ENCODE measurements at places on chromosomes 4 and X. TPM values are rescaled to one million over a fixed set of nuclear protein-coding genes. Genes with fewer than 3 reads are reported as not detected.

Gene TCEAL8
- total RNA-seq = 152 TPM

Gene ADAMTS3
- total RNA-seq = 5.2 TPM

Gene PAGE2
- total RNA-seq = not detected

Gene ADGRA3
- total RNA-seq = 21.0 TPM

Gene FRG2
- not detected for total RNA-seq

Gene KDR
- total RNA-seq = 0.43 TPM

Gene SHROOM2
- total RNA-seq = 2.0 TPM

Gene ETDB
- total RNA-seq = not detected

Gene PARM1
- 0.43 TPM for total RNA-seq

Gene CACNA1F
- not detected for total RNA-seq

Gene CT45A1
- not detected for total RNA-seq

Gene MND1
- 3.8 TPM for total RNA-seq

Gene SPANXD
- not detected for total RNA-seq

Gene F9
- total RNA-seq = not detected

Gene MID1IP1
- total RNA-seq = 28.6 TPM

Gene FAT4
- total RNA-seq = 17.9 TPM

Gene TSPYL2
- total RNA-seq = 24.2 TPM

Gene GPR78
- 1.4 TPM for total RNA-seq

Gene SPINK2
- total RNA-seq = not detected

Gene TCP11X2
- total RNA-seq = not detected

Gene EPGN
- 0.13 TPM for total RNA-seq

Gene CXorf65
- not detected for total RNA-seq

Gene GNRHR
- total RNA-seq = not detected

Gene ASB12
- 0.13 TPM for total RNA-seq

Gene FAM47A
- not detected for total RNA-seq

Gene SPANXC
- total RNA-seq = not detected

Gene RTL3
- 1.6 TPM for total RNA-seq

Gene C4orf36
- total RNA-seq = not detected

Gene CT55
- not detected for total RNA-seq

Gene GATB
- total RNA-seq = 16.1 TPM

Gene ARAP2
- total RNA-seq = 7.3 TPM

Gene TLR2
- total RNA-seq = 0.32 TPM

Gene RNF212
- 9.5 TPM for total RNA-seq

Gene MGARP
- 49.7 TPM for total RNA-seq

Gene PRSS12
- not detected for total RNA-seq

Gene MAGEC3
- not detected for total RNA-seq

Gene MTTP
- 0.22 TPM for total RNA-seq

Gene TBC1D9
- total RNA-seq = 17.2 TPM

Gene MAGEC2
- total RNA-seq = not detected

Gene ZNF732
- total RNA-seq = 1.4 TPM

Gene MTMR8
- total RNA-seq = 1.7 TPM

Gene MAGEC1
- not detected for total RNA-seq

Gene CLCN4
- 7.1 TPM for total RNA-seq

Gene HTN3
- total RNA-seq = not detected

Gene STARD8
- total RNA-seq = 4.3 TPM

Gene DCUN1D4
- 74.3 TPM for total RNA-seq

Gene GCNA
- total RNA-seq = 2.6 TPM

Gene CXCL11
- not detected for total RNA-seq

Gene USP17L10
- not detected for total RNA-seq

Gene EREG
- 0.22 TPM for total RNA-seq

Gene ITIH6
- under 0.01 TPM for total RNA-seq

Gene SUPT20HL2
- total RNA-seq = not detected

Gene MAGEB10
- not detected for total RNA-seq

Gene ALAS2
- total RNA-seq = not detected

All from articular chondrocyte of knee joint (primary cell).